T-helper 1 cell (primary cell): ENCODE measurements at places on chromosomes 11 and 22.

DNA sequence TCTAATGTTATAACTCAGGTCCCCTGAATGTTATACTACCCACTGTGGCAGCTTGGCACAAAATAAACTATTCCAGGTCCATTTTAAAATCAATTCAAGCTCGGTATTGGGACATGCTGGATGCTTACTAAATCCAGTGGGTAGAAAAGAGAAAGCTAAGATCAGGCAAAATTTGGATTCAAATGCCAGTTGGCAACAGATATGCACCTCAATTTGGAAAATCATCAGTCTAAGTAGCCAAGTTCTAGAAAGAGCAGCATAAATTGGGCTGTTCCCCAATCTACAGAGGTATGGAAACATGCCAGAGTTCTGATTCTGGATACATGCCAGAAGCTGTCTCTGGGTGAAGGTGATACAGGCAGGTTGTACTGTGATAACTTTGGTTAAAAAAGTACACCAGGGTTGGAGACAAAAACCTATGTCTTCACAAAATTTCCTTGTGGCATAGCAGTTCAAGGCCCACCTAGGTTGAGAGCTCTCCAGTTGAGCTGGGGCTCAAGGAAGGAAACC, 427.8 kb downstream of the LRRC4C start:
- no peak for DNase-seq

DNA sequence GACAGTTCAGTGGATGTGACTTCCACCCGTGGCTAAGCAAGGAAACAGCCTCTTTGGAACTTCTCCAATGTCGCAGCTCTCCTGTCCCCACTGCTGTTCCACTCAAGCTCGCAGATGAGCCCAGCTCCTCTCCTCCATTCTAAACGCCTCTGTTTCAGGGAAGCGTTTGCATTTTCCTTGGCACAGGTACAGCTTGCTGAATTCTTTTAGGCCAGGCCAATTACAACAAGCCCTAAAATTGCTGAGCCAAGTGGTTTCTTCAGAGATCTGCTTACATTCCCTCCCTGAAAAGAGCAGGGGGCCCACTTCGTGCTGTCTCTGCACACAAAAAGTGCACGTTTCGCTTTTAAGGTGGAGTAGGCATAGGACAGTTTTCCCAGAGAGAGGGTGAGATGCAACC, 91.5 kb upstream of the BLID start:
- DNase-seq: no peak

DNA sequence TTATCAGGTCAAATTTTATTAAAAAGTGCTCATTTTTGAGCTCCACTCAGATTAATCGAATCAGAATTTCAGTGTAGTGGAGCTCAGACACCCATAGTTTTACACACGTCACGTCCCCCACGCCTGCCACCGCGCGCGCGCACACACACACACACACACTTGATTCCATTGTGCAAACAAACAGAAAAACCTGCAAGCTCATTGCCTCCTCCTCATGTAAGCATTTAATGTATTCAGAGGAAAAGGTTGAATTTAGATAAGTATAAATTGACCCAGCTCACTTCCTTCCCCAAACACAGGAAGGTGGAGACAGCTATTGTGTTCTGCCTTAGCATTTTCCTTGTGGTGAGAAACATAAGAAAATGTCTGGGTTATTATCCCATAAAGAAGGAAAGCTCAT, 336.7 kb downstream of the LUZP2 start:
- DNase-seq: no peak

GRCh38 chr11:29271616-29272015, 745.2 kb downstream of the KCNA4 start:
- DNase-seq: no peak

DNA sequence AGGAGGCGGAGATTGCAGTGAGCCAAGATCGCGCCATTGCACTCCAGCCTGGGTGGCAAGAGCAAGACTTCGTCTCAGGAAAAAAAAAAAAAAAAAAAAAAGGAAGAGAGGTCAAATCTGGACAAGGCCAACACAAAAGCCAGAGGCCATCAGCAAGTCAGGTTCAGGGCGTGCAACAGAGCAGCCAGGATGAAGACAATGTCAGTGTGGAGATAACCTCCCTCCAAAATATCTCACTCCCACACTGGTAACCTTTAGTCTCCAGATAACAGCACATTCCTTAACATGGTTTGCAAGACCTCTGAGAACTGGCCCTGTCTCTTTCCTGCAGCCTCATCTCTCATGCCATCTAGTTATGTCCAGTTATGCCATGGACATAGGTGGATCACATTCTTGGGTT, 4.7 kb downstream of the CSNK2A3 start:
- DNase-seq: no peak

GRCh38 chr11:61753672-61754071, 1.2 kb downstream of the MYRF start:
- no peak for DNase-seq
